ENCODE measurements at places on chromosomes 4 and X.

DNA sequence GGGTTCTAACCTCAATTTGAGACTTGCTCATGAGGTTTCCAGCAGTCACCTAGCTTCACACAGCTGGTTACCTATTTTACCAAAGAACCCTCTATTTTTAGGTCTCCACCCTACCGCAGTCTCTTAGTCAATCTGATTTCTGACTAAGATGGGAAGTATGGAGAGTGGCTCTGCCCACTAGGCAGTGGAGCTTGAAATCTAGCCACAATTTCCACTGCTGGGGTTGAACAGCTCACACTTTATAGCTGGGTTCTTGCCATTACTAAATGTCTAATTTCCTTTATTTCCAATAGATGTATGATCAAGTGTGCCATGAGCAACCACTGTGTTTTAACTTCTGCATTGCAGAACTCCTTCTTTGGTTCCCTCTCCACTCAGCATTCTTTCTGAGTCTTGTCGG lies 43.1 kb downstream of the GASK1B start:
- no peak for DNase-seq

DNA sequence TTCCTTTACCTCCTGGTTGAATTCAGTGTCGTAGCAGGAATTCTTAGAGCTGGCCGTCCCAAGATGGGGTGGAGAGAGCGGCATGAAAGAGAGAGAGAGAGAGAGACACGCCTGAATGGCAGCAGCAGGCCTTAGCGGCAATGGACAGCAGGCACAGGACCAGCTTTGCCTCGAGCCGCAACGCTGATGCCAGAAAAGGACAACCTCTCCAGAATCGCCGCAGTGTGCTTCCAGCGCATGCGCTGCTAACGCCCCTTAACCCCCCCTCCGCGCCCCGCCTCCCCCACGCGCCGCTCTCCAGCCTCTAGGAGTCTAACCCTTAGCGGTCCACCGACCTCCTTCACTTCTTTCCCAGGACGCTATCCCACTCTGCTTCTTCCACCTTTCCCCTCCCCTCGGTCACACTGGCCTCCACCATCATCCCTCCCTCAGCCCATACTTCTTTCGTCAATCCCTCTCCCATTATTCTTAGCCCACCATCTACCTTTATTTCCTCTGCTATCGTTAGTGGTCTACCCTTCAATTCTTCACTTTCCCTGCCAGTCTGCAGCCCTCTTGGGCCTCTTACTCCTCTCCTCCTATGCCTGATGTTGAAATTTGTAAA lies 10.5 kb upstream of the ZCCHC13 start:
- DNase-seq, result peak; percentile 88

GRCh38 chr4:2058264-2059045 lies 672 bp upstream of the NAT8L start:
- no peak for DNase-seq

DNA sequence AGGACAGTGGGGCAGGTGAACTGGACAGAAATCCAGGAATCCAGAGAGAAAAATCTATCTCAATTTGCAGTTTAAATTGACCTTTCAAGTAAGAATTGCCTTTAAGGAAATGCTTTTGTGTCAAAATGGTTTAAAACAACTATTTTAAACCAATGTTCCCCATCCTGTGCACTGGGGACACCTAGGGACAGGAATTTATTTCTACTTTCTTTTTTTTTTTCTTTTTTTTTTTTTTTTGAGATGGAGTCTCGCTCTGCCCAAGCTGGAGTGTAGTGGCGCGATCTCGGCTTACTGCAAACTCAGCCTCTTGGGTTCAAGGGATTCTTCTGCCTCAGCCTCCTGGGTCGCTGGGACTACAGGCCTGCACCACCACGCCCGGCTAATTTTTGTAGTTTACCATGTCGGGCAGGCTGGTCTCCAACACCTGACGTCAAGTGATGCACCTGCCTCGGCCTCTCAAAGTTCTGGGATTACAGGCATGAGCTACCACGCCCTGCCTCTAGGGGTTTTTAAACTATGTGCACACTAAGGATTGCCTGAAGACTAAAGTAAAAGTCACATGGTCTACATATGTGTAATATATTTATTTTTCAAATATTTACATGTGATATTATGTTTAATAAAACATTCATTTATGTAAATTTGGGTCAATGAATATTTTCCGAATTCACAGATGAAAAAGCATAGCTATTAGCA lies 1213.4 kb downstream of the STIM2 start:
- no peak for DNase-seq

DNA sequence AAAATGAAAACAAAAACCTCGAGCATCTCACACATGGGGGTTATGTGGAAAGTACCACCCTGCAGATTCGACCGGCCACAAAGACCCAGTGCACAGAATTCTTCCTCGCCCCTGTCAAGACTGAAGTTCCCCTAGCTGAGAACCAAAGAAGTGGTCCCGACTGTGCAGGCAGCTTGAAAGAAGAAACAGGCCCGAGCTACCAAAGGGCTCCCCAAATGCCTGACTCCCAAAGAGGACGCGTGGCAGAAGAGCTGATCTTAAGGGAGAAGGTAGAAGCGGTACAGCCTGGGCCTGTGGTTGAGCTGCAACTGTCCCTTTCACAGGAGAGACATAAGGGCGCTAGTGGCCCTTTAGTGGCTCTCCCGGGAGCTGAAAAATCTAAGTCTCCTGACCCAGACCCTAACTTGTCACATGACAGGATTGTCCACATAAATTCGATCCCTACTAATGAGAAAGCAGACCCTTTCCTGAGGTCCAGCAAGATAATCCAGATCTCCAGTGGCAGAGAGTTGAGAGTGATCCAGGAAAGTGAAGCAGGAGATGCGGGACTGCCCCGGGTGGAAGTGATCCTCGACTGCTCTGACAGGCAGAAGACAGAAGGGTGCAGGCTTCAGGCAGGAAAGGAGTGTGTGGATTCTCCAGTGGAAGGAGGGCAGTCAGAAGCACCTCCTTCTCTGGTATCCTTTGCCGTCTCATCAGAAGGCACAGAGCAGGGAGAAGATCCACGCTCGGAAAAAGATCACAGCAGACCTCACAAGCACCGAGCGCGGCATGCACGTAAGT lies 108.8 kb upstream of the MYOZ2 start:
- peak; percentile 75 for DNase-seq

DNA sequence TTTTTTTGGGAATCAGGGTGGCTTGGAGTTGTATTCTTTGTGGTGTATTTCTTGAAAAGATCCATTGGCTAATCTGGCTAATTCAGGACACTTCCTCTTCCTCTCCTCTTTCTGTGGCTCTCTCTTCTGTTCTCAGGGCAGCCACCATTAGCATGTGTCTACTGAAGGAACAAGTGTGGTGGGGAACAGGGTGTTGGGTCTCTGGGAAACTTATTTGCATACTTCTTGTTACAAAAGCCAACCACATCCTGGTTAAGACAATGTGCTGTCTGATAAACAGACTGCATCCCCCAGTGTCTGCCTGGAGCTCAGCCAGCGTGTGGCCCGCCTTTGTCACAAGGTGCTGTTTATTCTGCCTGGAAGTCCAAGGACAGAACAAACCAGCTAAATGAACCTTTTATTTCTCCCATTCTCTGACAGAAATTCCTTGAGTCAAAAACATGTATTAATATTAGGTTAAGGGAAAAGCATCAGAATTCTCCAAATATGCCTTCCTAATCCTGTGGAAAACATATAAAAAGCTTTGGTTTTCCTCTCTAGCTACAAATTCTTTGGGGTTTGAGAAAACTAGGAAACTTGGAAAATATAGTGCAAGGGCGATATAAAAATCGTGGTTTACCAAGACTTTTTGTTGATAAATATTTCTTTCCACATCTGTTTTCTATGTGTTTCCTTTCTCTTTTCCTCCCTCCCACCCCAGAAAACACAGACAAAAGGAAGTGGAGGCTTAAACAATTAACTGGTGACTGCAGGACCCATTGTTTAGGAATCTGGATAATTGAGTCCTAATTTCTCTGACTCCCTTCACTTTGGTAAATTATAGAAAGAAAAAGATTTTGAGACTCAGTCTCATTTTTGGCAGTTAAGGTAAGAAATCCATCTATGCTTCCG lies 203.6 kb downstream of the SPRY1 start:
- peak; percentile 73 for DNase-seq

GRCh38 chr4:99462875-99463464 lies 27.8 kb upstream of the ADH7 start:
- peak; percentile 77 for DNase-seq

GRCh38 chrX:155997436-155997835 lies at the start of gene IL9R:
TSS of gene IL9R (plus strand) at chrX:155997696. CDS start at chrX:155997760, 64 bp downstream.
- DNase-seq, result no peak

DNA sequence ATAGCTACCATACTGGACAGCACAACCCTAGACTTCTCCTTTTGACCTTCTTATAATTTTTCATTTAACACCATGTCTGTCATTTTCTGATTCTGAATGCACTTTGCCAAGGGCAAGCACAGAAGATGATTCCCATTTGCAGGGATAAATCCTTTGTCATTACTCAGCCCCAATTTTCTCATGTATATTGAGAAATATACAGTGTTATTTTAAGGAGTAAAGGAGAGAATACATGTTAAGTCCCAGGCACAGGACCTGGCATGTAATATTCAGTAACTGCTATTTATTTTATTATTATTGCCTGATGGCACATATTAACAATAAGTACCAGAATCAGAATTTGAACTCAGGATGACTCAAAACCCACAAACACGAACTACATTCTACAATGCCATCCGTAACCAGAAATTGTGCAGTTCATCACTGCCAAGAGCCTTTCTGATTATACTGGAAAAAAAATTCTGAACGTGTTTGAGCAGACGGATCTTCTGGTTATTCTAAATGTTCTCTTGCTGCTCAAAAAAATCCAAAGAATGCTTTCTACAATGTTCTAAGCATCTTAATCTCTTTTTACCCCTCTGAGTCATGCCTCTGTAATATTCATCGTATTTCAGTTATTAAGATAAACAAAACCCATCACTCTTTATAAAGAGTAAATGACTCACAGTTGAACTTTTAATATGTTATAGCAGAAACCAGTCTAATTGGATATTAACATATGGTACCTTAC lies 170.0 kb downstream of the MID1 start:
- no peak for DNase-seq

DNA sequence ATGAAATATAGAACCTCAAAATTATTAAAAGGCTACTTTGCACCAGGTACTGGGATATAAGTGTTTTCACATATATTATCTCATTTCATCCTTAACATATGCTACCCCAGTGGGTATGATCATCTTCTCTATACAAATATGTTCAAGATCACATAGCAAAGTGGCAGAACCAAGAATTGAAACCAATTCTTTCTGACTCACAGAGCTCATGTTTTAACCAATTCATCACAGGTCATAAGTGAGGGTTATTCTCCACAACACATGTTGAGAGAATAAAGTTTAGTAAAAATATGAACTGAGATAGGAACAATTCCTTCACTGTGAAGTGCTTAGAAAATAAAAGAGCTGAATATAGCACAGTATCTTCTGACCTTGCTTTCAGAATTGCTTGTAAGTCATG lies 442.9 kb upstream of the RASGEF1B start:
- DNase-seq, result no peak

GRCh38 chr4:109294006-109294405 lies 8.5 kb downstream of the COL25A1 start:
- no peak for DNase-seq

DNA sequence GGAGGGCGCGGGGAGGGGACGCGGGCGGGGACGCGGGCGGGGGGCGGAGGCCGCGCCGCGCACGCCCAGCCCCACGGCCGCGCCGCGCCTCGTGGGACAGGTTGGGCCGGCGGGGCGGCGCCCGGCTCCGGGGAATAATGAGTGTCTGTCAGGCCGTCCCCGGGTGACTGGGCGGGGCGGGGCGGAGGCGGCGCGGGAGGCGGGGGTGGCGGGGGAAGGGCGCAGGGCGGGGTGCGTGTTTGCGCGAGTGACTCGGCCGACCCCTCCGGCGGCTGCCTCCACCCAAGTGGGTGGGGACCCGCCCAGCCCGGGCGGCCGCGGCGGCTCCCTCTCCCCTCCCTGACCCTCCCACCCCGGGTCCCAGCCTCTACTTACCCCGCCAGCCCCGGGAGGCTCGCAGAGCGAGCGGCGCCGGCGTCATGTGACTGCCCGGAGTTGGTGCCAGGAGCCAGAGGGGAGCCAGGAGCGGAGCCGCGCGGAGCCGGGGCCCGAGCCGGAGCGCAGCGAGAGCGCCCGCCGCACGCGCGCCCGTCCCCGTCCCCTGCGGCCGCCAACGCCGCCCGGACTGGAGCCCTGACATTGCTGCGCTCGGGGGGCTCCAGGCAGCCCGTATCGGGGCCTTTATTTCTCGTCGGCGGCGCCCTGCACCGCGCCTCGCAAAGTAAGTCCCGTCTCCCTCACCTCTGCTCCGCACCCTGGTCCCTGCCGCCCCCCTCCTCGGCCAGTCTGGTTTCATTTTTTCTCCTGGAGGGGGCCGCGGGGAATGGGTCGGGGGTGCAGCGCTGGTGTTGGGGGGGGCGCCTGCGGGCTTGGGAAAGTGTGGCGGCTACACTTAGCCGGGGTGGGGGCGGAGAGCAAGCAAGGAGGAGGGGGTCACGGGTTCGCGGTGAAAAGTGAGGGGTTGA lies at the start of gene KLF3:
TSS of gene KLF3 (plus strand) at position 399 of the 905 bp plus-strand sequence. CDS start 16,427 bp downstream, outside the sequence.
- peak; percentile 94 for DNase-seq

GRCh38 chr4:185426960-185427688 lies 1.4 kb upstream of the UFSP2 start:
- DNase-seq, result no peak

GRCh38 chr4:123676890-123677229 lies 280.3 kb downstream of the SPRY1 start:
- DNase-seq, result no peak

GRCh38 chr4:148405161-148405893 lies 36.9 kb downstream of the NR3C2 start:
- DNase-seq, result no peak

GRCh38 chr4:27245216-27245615 lies 384.6 kb downstream of the STIM2 start:
- DNase-seq, result no peak

DNA sequence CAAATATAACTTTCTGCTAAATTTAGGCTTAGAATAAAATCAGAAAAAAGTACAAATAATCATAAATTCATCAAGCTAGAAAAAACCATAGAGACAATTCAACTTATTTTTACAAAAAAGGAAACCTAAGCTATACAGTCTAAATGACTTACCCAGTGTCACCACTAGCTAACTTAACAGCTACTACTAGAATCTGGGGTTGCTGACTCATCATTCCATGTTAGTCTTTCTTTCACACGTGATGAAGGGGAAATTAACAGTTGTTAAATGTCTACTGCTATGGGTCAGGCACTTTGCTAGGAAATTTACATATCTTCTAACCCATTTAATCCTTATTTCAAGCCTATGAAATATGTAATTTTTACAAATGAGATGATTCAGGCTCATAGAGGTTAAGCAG lies 349.3 kb upstream of the GALNT7 start:
- DNase-seq, result no peak

- no peak for DNase-seq
Observed at GRCh38 chrX:150085881-150086280, 147.6 kb upstream of the EOLA2 start.

DNA sequence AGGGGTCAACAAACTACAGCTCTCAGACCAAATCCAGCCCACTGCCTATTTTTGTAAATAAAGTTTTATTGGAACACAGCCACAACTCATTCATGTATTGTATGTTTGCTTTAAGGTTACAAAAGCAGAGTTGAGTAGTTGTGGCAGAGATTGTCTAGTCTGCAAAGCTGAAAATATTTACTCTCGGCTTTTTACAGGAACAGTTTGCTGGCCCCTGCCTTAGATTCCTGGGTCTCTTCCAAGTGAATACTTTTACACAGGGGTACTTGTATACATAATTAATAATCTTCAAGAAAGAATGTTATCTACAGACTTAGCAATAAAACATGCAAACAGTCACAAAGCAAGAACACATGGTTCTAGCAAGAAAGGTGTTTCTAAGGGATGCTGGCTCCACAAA lies 154.2 kb downstream of the AMELX start:
- no peak for DNase-seq

- DNase-seq, result no peak
Observed at GRCh38 chrX:23616361-23616760, 50.9 kb upstream of the PRDX4 start.
